ENCODE measurements at places on chromosomes 5 and 9. TPM values are rescaled to one million over a fixed set of nuclear protein-coding genes. Genes with fewer than 3 reads are reported as not detected.

The CCL21 gene
- not detected for total RNA-seq

The SH3RF2 gene
- total RNA-seq = 2.2 TPM

DNA sequence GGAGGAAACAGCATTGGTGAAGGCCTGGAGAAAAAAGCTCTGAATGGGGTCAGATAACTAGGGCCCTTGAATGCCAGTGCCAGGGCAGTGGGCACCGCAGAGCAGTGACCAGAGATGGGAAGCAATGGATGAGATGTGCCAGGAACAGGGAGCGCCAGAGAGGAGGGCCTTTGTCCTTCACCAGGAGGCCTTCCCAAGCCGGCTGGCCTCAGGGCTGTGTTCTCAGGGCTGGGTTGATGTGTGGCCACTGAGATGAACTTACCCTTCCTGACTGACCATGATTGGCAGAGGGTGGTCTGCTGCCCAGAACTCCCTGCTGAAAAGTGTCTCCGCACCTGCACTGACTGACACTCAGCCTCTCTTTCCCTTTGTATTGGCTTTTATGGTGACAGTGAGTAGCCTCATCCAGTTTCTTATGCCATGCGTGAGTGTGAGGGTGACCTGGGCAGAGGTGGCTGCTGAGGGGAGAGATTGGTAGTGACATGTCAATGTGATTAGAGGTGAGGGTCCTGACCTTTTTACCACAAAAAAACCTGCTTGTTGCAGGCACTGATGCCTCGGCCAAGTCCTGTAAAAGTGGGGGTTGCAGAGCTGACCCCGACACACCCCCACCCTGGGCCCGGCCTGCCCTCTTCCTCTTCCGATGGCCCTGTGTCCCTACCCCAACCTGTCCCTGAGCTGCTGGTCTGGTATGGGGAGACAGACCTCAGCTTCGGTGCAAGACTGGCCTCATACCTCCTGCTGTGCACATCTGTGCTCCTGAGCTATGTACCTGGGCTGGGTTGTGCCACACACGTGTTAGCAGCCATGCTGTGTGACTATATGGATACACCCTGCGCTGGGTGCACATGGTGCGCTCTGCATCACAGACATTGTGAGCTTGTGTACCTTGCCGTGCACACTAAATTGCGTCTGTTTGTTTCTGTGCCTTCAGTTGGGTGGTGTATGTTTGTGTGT lies 57.1 kb upstream of the PSD2 start:
- no peak for DNase-seq

DNA sequence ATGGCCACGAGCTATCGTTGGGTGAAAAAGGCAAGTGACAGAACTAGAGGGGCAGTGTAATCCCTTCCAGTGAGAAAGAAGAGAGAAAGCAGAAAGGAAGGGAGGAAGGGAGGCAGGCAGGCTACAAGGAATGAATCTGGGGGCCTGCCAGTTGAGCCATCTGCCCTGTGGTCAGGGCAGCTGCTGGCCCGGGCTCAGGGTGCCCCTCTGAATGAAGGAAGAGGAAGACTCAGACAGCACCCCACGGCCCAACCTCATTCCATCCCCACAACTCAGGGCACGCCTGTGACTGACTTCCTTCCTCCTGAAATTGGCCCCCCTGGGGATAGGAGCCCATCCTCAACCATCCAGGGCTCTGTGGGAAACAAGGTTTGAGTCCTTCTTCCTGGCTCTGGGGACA lies 20.3 kb upstream of the FLT4 start:
- no peak for DNase-seq

DNA sequence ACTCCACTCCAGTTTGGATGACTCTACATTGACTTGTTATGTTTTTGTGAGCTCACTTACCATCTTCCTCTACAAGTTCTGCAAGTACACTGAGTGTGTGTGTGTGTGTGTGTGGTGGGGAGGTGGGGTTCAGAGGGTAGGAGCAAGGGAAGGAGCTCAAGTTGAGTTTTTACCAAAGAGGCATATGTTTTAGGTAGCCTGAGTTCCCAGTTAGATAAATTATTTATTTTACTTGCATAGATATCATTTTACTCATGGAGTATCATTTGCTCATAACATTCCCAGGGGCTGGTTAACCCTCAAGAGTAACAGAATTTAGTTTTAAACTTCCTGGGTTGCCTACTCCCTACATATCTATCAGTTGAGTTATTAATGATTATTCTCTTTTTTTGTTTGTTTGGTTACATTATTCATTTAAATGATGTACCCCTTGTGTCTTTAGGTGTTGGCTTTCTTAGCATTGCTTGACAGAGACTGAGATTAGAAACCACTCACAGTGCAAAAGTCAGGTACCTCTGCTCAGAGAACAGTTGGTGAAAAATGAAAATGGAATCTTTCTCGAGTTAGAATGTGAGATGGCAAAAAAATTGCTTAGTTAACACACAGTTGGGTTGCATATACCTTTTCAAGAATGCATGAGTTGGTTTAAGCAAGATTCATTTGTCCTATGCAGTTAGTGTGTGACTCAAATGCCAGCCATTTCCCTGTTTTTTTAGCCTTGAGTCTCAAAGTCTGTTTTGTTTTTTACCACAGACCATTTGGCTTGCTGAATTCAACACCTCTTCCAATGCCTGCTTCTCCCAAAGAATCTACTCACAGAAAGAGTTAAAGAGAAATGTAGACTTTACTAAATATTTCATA lies 29.2 kb downstream of the TNFSF8 start:
- no peak for DNase-seq

DNA sequence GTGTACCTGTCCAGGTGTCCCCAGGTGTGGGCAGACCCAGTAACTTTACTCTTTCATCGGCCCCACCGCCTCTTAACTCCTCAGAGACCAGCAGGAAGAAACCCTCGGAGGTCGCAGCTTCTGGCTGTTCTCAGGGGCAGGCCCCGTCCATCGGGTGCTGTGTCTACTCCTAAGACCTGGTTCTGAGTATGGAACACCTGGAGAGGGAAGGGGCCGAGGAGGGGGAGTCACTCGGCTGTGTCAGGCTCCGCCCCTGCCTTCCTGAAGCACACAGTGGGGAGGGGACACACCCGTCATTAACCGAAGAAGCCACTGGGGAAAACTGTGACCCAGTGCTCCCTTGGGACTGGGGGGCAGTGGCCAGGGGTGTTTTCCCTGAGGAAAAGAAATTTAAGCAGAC lies 22.3 kb downstream of the NTNG2 start:
- no peak for DNase-seq

DNA sequence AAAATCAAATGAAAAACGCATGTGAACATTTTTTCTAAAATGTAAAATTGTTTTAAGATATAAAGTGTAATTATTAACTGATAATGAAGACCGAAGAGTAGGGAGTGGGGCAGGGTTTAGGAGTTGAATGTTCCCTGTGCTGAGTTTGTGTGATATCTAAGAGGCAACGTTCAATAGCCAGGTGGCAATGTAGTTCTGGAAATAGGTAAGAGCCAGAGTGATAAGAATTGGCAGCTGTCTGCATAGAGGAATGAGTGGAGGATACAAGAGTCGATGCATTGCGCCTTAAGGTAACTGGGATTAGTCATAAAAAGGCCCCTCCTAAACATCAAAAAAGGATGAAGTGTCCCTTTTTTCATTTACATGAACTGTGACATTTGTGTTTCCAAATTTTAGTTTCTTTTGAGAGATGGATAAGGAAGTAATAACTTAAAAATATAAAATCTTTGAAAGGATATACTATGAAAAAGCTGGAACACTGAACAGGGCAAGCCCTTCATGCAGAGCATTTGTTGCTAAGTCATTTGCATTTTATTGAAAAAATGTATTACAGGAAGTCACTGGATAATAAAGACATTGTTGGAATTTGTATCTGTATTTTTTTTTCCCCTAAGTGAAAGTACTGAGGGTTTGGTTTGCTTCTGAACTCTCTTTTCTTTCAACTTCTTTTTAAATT lies 659.3 kb downstream of the ACTL7B start:
- no peak for DNase-seq

Data from mesothelial cell of epicardium (in vitro differentiated cells).